Fibroblast of lung (primary cell): ENCODE measurements at places on chromosomes 7 and 10. TPM values are rescaled to one million over a fixed set of nuclear protein-coding genes. Genes with fewer than 3 reads are reported as not detected.

The CCAR1 gene
- total RNA-seq, result 21.1 and 24.9 TPM in 2 replicates

The MNX1 gene
- total RNA-seq, result not detected in 2 replicates

The FANK1 gene
- 0.83 and 2.6 TPM in 2 replicates for total RNA-seq

The REPIN1 gene
- total RNA-seq, result 26.7 and 41.3 TPM in 2 replicates

- DNase-seq, result no peak
- H3K4me3 ChIP-seq, result no peak overlapping the region
- H3K4me1 ChIP-seq, result no peaks in the 10 kb centered on the region
- H3K27me3 ChIP-seq, result no peaks in the 10 kb centered on the region
These were observed 128.9 kb downstream of the CCDC3 start for GRCh38 chr10:12872577-12872976.

GRCh38 chr7:95264363-95264891 is 59.9 kb downstream of the PON1 start:
- DNase-seq, result peak; percentile 78
- H3K36me3 ChIP-seq, result no peaks in the 10 kb centered on the region

- no peak overlapping the region for H3K27ac ChIP-seq
- peaks cover 8% of the 10 kb centered on the region for H3K4me1 ChIP-seq
- no peaks in the 10 kb centered on the region for H3K36me3 ChIP-seq
- H3K4me3 ChIP-seq, result no peak overlapping the region
- no peaks in the 10 kb centered on the region for H3K27me3 ChIP-seq
These were observed 450.7 kb downstream of the HTR7 start for GRCh38 chr10:90407131-90407530.

GRCh38 chr10:47230482-47230881 is 69.5 kb upstream of the GDF10 start:
- no peak overlapping the region for H3K27ac ChIP-seq
- no peaks in the 10 kb centered on the region for H3K4me1 ChIP-seq
- no peak overlapping the region for H3K4me3 ChIP-seq
- no peaks in the 10 kb centered on the region for H3K27me3 ChIP-seq
- no peak for DNase-seq
- no peaks in the 10 kb centered on the region for H3K36me3 ChIP-seq

DNA sequence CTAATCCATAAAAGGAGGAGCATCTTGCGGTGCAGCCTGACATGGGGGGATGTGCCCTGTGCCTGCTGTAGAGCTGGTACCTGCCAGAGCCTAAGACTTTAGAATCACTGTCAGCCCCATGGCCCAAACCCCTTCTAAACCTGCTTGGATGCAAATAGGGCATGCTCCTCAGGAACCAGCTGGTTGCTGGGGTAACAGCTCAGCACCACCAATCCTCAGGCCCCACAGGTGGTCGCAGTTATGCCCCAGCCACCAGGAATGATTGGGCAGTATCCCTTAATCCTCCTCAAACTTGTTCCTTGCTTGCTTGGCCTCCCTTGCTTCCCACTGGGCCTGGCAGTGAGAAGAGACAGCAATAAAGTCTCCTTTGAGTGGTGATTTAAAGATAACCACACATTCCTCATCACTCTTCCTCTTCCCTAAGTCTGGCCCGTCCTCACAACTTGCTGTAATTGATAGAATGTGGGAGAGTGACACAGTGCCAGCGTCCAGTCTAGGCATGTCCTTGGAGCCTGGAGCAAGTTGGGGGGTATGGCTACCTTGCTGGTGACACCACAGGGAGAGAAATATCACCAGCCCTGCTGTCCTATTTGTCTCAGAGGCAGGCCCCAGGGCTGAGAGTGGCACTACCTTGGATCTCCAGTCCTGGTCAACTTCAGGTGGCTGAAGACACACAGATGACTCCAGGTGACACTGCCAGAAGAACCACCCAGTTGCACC is 43.0 kb downstream of the VSTM4 start:
- H3K27ac ChIP-seq, result no peak overlapping the region
- no peaks in the 10 kb centered on the region for H3K36me3 ChIP-seq
- no peak for DNase-seq
- H3K4me3 ChIP-seq, result no peak overlapping the region

GRCh38 chr7:107167483-107168232 is 1.1 kb upstream of the HBP1 start:
- H3K4me3 ChIP-seq, result peak overlapping the region; percentile 77
- peak overlapping the region; percentile 97 for H3K27ac ChIP-seq
- H3K27me3 ChIP-seq, result no peaks in the 10 kb centered on the region
- H3K4me1 ChIP-seq, result no peaks in the 10 kb centered on the region

GRCh38 chr7:12569673-12570072 is 847 bp upstream of the SCIN start:
- peaks cover 19% of the 10 kb centered on the region for H3K27me3 ChIP-seq
- H3K4me1 ChIP-seq, result no peaks in the 10 kb centered on the region
- no peak overlapping the region for H3K4me3 ChIP-seq
- no peak overlapping the region for H3K27ac ChIP-seq
- no peak for DNase-seq

DNA sequence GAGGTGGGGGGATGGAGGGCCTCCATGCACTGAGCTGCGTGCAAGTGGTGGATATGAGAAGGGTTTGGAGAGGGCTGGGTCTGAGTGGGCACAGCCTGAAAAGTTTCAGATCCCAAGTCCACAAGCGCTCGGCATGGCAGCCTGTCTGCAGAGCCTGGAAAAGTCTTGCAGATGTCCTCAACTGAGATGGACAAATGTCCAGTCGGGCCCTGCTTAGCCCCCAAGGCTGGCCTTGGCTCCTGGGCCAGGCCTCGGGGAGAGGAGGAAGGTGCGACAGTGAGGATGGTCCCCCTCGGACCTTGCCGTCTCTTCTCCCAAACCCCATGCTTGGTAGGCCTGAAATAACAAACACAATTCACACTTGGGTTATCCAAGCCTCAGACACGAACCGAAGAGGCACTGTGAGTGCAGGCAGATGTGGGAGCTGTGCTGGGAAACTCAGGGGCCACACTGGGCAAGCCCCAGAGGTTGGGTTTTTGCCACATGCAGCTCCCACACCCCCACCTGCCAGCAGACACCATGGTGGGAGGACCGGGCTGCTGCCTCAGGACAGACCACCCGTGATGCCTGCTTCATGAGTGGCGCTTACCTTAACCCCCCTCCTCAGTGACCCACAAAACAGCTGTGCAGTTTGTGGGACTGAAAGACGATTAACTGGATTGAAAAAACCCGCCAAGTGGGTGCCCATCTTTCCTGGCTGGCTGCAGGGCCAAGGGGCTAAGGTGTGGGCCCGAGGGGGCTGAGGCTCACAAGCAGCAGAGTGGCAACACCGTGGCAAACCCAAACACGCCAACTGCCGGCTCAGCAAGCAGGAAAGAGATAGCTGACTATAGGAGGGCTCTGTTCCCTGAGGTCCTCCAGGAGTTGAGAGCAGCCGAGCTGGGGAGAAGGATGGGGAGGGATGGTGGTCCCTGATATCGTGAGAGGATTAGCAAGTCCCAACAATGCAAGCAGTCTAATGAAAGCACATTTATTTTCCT is 156.8 kb downstream of the RNF216 start:
- H3K4me1 ChIP-seq, result peaks cover 15% of the 10 kb centered on the region
- no peak overlapping the region for H3K27ac ChIP-seq
- peaks cover 17% of the 10 kb centered on the region for H3K36me3 ChIP-seq
- DNase-seq, result no peak
- no peaks in the 10 kb centered on the region for H3K27me3 ChIP-seq
- no peak overlapping the region for H3K4me3 ChIP-seq
